Kasumi-1 (cell line): ENCODE measurements at places on chromosomes 3 and 15.

GRCh38 chr15:42356851-42357250, 2.5 kb upstream of the CAPN3 start:
- no peak for DNase-seq

GRCh38 chr3:132874701-132875100, 152.5 kb upstream of the NPHP3 start:
- DNase-seq = no peak

- DNase-seq = no peak
Observed at GRCh38 chr3:120370463-120370862, 21.3 kb upstream of the LRRC58 start.

- no peak for DNase-seq
Observed at GRCh38 chr3:153379516-153379915, 217.5 kb downstream of the RAP2B start.

DNA sequence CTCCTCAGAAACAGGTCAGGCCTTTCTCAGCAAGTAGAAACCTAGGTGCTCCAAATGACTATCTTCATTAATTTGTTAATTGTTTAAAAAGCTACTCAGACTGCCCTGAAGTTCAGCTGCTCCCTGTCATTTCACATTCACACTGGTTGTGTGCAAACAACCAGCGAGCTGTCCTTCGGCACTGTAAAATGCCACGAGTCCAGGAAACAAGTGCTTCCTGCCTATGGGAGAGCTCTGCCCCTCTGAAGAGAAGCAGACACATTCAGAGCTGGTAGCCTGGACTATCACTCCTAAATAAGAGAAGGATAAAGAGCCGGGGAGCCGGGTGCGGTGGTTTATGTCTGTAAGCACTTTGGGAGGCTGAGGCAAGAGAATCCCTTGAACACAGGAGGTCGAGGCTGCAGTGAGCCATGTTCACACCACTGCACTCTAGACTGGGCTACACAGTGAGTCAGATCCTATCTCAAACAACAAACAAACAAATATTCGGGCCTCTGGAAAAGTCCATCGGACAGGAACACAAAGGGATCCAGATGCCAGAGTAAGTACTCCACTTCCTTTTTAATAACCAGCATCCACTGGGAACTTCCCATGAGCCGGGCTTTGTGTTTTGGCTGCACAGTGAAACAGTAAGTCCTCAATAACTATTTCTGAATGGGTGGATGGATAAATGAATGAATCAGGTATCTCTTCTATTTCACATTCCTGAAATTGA, 114.4 kb upstream of the WNT5A start:
- DNase-seq = no peak

DNA sequence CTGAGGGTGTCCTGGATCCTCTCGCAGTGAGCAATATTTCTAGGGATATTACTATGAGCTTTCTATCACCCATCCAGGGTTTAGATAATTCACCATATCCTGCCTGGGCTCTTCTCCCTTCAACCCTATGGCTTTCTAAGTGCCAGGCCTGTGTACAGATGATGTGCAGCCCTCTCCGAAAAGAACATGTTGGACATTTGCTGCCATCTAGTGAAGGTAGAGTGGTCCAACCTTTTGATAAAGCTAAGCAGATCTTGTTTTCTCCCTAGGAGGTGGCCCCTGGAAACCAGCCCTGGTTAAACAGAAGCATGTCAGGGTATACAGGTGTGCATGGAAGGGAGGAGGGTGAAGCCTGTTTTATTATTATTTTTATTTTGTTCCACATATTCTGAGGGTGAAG, 27.9 kb upstream of the SCN10A start:
- peak; percentile 37 for DNase-seq

DNA sequence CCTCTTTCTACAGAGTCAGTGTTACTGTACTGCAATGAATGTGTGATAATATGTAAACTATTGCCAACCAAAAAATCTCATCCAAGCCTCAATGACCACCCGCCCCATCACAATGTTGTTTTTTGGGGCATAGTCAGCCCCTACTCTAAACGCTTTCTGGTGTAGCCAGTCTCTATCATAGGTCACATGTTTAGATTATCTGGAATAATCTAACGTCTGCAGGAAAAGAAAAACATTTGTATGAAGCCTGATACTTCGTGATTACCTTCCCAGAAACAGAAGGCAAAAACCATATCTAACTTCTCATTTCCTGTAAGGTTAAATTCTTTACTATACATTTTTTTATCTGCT, 1331.8 kb upstream of the GBE1 start:
- DNase-seq = no peak

DNA sequence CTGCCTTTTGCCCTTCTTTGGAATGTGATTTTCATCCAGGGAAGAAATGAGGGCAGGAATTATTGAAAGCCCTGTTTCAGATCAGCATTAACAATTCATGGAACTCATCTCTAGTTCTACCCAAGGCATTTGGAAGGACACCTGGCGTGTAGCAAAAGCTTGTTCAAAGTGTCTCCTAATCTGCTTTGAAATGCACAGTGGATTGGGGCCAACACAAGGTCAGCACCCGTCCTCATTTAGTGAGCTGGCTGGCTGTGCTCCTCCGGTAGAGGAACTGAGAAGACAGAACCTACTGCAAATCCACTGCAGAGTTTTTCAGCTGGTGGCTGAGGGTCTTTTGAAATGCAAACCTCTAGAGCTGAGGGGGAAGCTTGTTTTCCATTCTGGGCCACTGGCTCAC, 141.6 kb upstream of the STT3B start:
- DNase-seq = no peak

GRCh38 chr15:31799715-31800321, 230.5 kb upstream of the CHRNA7 start:
- DNase-seq = no peak

DNA sequence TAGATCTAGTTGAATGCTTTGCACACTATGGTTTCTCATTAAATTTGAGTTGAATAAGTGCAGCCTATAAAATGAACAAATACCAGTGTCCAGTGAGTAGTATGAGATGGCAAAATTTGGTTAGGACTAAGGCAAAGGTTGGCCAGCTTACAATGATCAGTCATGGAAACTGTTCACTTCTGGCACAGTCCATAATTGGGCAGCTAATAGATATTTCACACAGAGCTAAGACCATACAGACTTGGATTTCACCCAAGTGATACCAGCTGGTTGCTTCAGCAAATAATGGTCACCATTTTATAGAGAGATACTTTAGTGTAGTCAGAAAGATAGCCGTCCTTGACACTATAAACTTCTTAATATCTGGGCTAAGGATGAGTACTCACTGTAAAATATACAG, 15.7 kb downstream of the GAP43 start:
- no peak for DNase-seq

GRCh38 chr3:184185461-184186183, 377 bp upstream of the ABCF3 start:
- DNase-seq = peak; percentile 99
